Activated naive CD4-positive, alpha-beta T cell treated with anti-CD3 and anti-CD28 coated beads, Interleukin-2, amount 50 U/mL, for 72 hours (primary cell): ENCODE measurements at places on chromosomes 2 and 18.

- DNase-seq, result no peak
Observed at GRCh38 chr2:10550206-10551001, 102.3 kb upstream of the ODC1 start.

DNA sequence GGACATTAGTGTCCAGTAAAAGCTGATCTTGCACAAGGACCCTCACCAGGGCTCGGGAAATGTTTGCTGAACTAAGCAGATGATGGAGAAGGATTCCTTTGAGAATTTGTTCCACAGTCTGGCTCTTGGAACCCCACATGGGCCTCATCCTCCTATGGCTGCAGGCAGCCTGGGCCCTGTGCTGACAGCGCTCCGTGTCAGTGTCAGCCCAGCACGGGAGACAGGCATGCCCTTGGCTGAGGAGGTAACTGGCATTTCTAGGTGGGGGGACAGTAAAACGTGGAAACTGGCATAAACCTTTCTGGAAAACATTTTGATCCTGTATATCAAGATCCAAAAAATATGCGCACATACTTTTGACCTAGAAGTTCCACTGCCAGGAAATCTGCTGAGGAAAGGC is 10.5 kb downstream of the PTMA start:
- DNase-seq, result no peak

DNA sequence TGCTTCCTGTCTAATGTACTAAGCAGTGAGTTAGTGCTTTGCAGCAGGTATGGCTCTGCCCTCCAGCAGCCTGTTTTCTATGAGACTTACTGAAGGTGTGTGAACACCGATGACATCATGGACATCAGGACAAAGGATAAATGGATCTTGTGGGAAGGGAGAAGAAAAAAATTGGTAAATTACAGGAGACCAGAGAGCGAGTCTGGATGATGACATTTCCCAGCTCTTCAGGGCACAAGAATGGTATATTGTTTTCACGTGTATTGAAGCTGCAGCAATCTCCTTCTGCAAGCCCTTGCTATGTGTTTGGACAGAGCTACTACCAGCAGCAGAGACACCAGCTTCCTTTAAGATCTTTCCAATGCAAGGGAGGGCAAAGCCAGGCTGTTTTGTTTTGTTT is 47.2 kb downstream of the DCC start:
- DNase-seq, result no peak

DNA sequence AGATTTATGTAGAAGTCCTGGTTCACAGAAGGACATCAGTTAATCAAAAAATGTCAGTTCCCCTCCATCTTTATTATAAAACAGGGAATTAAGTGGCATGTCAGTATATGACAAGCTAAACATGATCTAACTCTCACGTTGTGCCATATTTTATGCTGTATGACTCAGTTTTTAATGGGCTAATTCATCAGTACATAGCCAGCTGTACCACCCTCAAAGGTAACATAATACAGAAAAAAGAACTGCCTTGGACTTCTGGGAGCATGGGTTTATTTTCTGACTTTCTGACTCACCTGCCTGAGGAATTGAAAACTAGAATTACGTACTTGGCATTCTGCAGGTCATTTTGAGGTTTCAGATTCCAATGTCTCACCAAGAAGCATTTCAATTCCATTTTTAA is 135.7 kb downstream of the CMPK2 start:
- no peak for DNase-seq

GRCh38 chr2:151995161-151995557 is 103.7 kb downstream of the CACNB4 start:
- no peak for DNase-seq
